CD4-positive, CD25-positive, alpha-beta regulatory T cell (primary cell): ENCODE measurements at places on chromosomes 2 and 18. TPM values are rescaled to one million over a fixed set of nuclear protein-coding genes. Genes with fewer than 3 reads are reported as not detected.

Gene PAX8
- total RNA-seq = 1.8 TPM

Gene SLC8A1
- total RNA-seq = not detected

Gene TRIP12
- 216 TPM for total RNA-seq

Gene POTEJ
- not detected for total RNA-seq

Gene WNT6
- total RNA-seq = not detected

Gene CIB4
- not detected for total RNA-seq

Gene CYTIP
- 454 TPM for total RNA-seq

Gene EMILIN1
- total RNA-seq = 0.22 TPM

Gene IL1R2
- 1.8 TPM for total RNA-seq

Gene MOCOS
- not detected for total RNA-seq

Gene C2orf76
- total RNA-seq = 7.3 TPM

Gene PLEK
- total RNA-seq = 10.1 TPM

Gene OTOS
- total RNA-seq = not detected

Gene MLPH
- 0.47 TPM for total RNA-seq

Gene ACKR3
- 3.0 TPM for total RNA-seq

Gene HOXD3
- total RNA-seq = not detected

Gene TNFRSF11A
- total RNA-seq = 2.2 TPM

Gene IL1F10
- not detected for total RNA-seq

Gene PAIP2B
- total RNA-seq = 2.9 TPM

Gene MAP3K19
- not detected for total RNA-seq

DNA sequence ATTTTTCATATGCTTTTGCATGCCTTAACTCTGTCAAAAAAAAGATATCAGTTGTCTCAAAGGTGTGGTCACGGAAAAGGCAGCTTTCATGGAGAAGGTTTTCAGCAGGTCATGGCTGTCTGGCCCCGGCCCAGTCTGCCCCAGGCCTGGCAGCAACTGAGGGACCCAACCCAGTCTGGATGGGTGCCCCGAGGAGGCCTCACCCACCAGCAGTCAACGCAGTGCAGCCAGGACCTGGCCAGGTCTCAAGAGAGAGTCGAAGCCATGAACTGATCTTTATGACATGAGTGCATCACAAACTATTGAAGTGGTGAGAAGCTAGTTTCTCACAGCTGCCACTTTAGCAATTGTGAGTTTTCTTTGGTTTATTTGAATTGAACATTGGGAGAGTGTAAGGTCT is 7.9 kb downstream of the TUBB6 start:
- H3K36me3 ChIP-seq = no peaks in the 10 kb centered on the region
- DNase-seq = no peak
- H3K4me3 ChIP-seq = no peak overlapping the region
- no peaks in the 10 kb centered on the region for H3K27me3 ChIP-seq

- H3K36me3 ChIP-seq = no peaks in the 10 kb centered on the region
- no peak for DNase-seq
- H3K4me3 ChIP-seq = no peak overlapping the region
- no peaks in the 10 kb centered on the region for H3K4me1 ChIP-seq
- H3K27ac ChIP-seq = no peak overlapping the region
- H3K27me3 ChIP-seq = no peaks in the 10 kb centered on the region
Measured at GRCh38 chr2:187338679-187339121, 109.4 kb downstream of the CALCRL start.

GRCh38 chr2:24586955-24587354 is 95.9 kb downstream of the NCOA1 start:
- H3K4me1 ChIP-seq = peaks cover 13% of the 10 kb centered on the region
- peaks cover 9% of the 10 kb centered on the region for H3K36me3 ChIP-seq
- H3K4me3 ChIP-seq = no peak overlapping the region
- no peak overlapping the region for H3K27ac ChIP-seq
- no peaks in the 10 kb centered on the region for H3K27me3 ChIP-seq
- DNase-seq = peak; percentile 3

DNA sequence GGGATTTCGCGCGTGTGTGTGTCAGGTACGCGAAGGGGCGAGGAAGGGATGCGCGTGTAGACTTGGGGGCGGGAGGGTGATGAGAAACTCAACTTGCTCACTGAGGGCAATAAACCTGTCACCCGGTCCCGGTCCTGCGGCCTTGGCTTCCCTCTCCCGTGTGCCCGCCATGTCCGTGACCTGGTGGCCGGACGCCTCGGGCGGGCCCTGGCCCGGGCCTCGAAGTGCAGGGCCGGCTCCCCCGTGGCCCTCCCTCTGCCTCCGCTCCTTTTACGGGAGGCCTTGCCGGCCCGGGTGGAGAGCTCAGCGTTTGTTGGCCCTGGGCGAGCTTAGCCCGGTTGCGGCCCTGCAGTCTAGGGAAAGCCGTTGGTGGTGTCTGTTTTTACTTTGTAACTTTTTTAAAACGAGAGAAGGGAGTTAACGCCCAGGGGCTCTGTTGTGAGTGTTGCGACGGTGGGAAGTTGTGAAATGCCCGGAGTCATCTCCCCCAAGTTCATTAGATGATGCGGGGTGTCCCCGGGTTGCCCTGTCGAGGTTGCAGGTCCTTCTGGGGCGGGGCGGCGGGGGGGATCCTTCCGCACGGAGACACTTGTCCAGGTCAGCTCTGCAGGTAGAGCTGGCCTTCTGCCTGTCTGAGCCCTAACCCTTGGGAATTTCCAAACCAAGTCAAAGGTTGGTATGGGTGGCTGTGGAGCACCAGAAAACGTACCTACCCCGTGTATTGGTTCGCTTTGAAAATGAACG is 883 bp downstream of the SMCHD1 start:
- peak overlapping the region; percentile 100 for H3K4me3 ChIP-seq
- H3K27me3 ChIP-seq = no peaks in the 10 kb centered on the region
- DNase-seq = peak; percentile 44

GRCh38 chr18:57194070-57194469 is 47.2 kb downstream of the BOD1L2 start:
- no peak overlapping the region for H3K27ac ChIP-seq
- no peak overlapping the region for H3K4me3 ChIP-seq
- H3K36me3 ChIP-seq = no peaks in the 10 kb centered on the region
- DNase-seq = no peak
- H3K27me3 ChIP-seq = peaks cover 10% of the 10 kb centered on the region

DNA sequence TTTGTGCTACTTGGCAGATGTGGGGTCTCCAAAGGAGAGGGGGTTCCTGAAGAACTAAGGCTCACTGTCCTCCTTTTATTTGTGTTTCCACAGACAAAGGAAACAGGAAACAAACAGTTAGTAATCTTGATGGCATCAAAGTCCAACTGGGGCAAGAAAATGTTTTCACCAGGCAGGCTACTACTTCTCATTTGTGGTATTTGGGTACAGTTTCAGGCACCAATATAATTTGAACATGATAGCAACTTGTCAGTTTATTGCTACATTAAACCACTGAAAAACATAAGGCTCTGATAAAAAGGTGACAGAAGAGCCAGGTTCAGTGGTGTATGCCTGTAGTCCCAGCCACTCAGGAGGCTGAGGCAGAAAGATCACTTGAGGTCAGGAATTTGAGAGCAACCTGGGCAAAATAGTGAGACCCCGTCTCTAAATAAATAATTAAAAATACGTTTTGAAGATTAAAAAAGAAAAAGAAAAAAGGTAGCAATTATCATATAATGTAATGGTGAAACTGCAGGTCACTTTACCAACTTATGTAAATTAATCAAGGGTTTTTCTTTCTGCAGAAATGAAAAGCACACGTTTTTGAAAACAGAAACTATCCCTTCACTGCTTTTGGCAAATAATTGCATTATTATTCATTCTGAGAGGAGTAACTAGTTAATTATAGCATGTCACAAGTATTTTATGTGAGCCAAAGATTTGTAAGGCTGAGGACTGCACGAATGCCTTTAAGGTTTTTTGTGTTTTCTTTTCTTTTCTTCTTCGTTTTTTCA is 157.5 kb upstream of the CAVIN2 start:
- no peaks in the 10 kb centered on the region for H3K4me1 ChIP-seq
- H3K27ac ChIP-seq = no peak overlapping the region
- no peaks in the 10 kb centered on the region for H3K36me3 ChIP-seq

- H3K27ac ChIP-seq = no peak overlapping the region
- no peak overlapping the region for H3K4me3 ChIP-seq
Measured at GRCh38 chr2:226508683-226509082, 290.9 kb downstream of the IRS1 start.

DNA sequence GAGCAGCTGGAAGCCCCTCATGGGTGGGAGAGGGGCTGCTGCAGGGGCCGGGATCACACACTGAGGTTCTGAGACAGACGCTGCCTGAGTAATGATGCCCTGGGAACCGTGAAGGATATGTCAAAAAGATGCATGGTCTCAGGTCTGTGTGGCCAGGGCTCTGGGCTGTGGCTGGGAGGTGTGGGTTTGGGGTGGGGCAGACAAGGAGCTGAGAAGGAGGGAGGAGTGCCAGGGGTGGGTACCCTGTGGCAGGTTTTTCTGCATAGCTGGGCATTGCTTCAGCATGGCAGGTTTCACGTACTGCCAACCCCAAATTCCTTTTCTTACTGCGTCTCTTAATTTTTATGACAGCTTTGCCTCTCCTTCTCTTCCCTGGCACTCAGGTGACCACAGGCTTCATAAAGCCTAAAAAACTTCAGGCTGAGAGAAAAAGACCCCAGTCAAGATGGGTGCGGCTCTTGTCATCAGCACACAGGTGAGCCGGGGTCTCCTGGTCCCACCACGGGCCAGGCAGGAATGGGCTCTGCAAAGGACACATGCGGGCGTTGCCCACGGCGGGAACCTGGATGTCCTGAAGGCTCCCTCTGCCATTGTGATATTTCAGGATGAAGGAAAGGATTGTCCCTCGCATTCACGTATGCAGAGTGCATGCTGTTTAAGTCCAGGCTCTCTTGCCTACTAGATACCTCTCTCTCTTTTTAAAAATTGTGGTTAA is 18.0 kb downstream of the MALL start:
- no peaks in the 10 kb centered on the region for H3K36me3 ChIP-seq
- H3K4me3 ChIP-seq = no peak overlapping the region
- H3K4me1 ChIP-seq = no peaks in the 10 kb centered on the region
- no peak for DNase-seq

GRCh38 chr2:62396880-62397279 is 109.1 kb downstream of the TMEM17 start:
- H3K4me1 ChIP-seq = no peaks in the 10 kb centered on the region
- no peak overlapping the region for H3K27ac ChIP-seq
- no peaks in the 10 kb centered on the region for H3K36me3 ChIP-seq
- no peak for DNase-seq
- no peaks in the 10 kb centered on the region for H3K27me3 ChIP-seq

- no peak overlapping the region for H3K27ac ChIP-seq
- DNase-seq = no peak
- H3K4me3 ChIP-seq = no peak overlapping the region
- H3K27me3 ChIP-seq = peaks cover 3% of the 10 kb centered on the region
Measured at GRCh38 chr2:98805412-98806171, 74.7 kb upstream of the MGAT4A start.

GRCh38 chr2:99735753-99736152 is 245.9 kb upstream of the REV1 start:
- H3K27me3 ChIP-seq = no peaks in the 10 kb centered on the region
- H3K36me3 ChIP-seq = no peaks in the 10 kb centered on the region
- no peaks in the 10 kb centered on the region for H3K4me1 ChIP-seq
- no peak overlapping the region for H3K4me3 ChIP-seq
- DNase-seq = no peak

DNA sequence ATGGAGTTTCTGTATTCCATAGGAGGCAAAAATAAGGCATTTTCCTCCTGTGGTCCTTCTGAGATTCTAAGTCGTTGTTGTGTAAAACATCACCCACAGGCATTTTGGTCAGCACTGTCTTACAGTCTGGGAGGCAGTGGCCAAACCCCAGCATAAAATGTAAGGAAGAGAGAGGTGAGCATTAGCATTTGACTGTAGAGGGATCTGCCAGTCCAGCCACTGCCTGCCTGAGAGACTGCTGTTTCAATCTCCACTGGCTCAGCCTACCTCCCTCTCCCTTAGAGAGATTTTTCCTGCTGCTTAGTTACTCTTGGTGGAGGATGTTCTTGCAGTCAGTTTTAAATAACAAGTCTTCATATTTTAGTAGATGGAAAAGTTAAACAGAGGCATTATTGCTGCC is 77.0 kb downstream of the ARHGEF33 start:
- H3K4me1 ChIP-seq = no peaks in the 10 kb centered on the region
- H3K27ac ChIP-seq = no peak overlapping the region
- H3K36me3 ChIP-seq = no peaks in the 10 kb centered on the region

GRCh38 chr2:167331636-167332232 is 443.5 kb downstream of the XIRP2 start:
- no peaks in the 10 kb centered on the region for H3K36me3 ChIP-seq
- no peak for DNase-seq
- H3K27ac ChIP-seq = no peak overlapping the region
- no peaks in the 10 kb centered on the region for H3K27me3 ChIP-seq
- no peaks in the 10 kb centered on the region for H3K4me1 ChIP-seq

GRCh38 chr2:101500180-101500579 is 25.3 kb upstream of the RFX8 start:
- no peak for DNase-seq
- H3K4me1 ChIP-seq = peaks cover 9% of the 10 kb centered on the region
- H3K27ac ChIP-seq = no peak overlapping the region
- no peaks in the 10 kb centered on the region for H3K36me3 ChIP-seq
- no peaks in the 10 kb centered on the region for H3K27me3 ChIP-seq

DNA sequence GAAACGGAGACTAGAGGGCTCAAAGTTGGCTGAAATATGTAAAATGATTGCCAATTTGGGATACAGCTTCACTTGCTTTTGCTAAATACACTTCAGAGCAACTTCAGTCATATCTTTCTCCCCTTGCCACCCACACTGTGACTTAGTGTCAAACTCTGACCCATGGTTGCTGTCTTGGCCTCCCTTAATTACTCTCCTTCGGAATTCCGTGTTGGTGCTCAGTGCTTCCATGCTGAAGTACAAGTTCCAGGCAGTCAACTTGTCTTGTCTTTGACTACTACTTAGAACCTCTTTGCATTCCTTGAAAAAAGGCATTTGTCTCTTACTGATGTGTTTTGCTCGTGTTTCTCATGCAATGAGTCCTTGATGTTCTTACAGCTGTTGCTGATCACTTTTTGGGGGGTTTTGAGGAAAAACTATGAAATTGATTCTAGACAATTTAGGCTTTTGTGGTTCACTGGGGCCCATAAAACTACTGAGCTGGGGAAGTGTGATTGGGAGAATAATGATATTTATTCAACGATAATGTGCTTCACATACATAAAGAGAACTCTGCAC is 146.0 kb downstream of the UBE2E3 start:
- peak overlapping the region; percentile 83 for H3K27ac ChIP-seq
- H3K4me3 ChIP-seq = peak overlapping the region; percentile 72
- no peaks in the 10 kb centered on the region for H3K27me3 ChIP-seq

- H3K27me3 ChIP-seq = no peaks in the 10 kb centered on the region
- DNase-seq = no peak
- no peak overlapping the region for H3K27ac ChIP-seq
- H3K4me3 ChIP-seq = no peak overlapping the region
Measured at GRCh38 chr2:219285894-219286425, 6.8 kb downstream of the DNAJB2 start.

- DNase-seq = no peak
- H3K4me1 ChIP-seq = peaks cover 13% of the 10 kb centered on the region
- no peak overlapping the region for H3K27ac ChIP-seq
- H3K36me3 ChIP-seq = no peaks in the 10 kb centered on the region
- H3K27me3 ChIP-seq = no peaks in the 10 kb centered on the region
Measured at GRCh38 chr2:159208438-159208837, 78.1 kb downstream of the WDSUB1 start.

GRCh38 chr2:239392072-239392357 is 8.8 kb downstream of the HDAC4 start:
- H3K27me3 ChIP-seq = no peaks in the 10 kb centered on the region
- no peaks in the 10 kb centered on the region for H3K36me3 ChIP-seq
- H3K4me1 ChIP-seq = no peaks in the 10 kb centered on the region
- H3K4me3 ChIP-seq = no peak overlapping the region

GRCh38 chr2:44191739-44192138 is 23.1 kb downstream of the PPM1B start:
- H3K4me1 ChIP-seq = peaks cover 39% of the 10 kb centered on the region

GRCh38 chr2:177272765-177273164 is 8.2 kb upstream of the NFE2L2 start:
- H3K27me3 ChIP-seq = no peaks in the 10 kb centered on the region
- H3K4me1 ChIP-seq = no peaks in the 10 kb centered on the region
- no peak for DNase-seq
- H3K4me3 ChIP-seq = no peak overlapping the region
- H3K36me3 ChIP-seq = no peaks in the 10 kb centered on the region
